Cardiac fibroblast (primary cell): ENCODE measurements at places on chromosomes 13 and 19.

- no peak for DNase-seq
These were observed 7.3 kb downstream of the IGSF23 start for GRCh38 chr19:44620667-44621066.

GRCh38 chr19:51207747-51208146, 17.1 kb upstream of the CD33 start:
- DNase-seq: no peak

DNA sequence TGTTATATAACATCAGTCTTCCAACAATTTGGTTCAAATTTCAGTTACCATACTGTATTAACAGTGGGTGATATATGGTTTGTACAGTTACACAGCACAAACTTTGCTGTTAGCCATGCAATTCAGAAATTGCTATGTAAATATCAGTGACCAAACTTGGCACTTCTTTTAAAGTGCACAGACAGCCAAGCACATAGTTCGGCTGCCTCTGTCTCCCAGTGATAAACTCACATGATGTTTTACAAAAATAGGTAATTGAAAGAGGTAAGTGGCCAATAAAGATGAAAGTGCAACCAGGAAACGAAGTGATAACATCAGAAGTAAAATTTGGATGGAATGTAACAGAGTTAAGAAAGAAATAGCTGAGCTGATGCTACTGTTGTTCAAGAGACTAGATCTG, 143.9 kb downstream of the PCDH9 start:
- DNase-seq: no peak

DNA sequence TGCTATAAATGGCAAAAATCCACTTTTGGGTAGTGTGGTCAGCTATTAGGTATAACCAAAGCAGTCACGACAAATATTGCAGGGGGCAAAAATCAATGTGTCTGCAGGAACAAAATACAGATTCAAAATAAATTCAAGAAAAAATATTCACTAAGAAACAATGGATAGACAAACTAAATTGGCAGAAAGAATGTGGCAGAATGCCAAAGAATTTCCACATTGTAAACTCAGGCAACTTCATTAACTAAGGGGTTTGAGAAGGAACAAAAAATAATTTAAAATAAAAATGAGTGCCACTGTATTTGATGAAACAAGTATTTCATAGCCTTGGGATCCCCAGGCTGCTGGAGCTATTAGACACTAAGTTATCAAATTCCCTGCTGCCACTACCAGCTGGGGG, 193.1 kb downstream of the VWA8 start:
- DNase-seq: peak; percentile 65

GRCh38 chr13:51814825-51815650, 11.1 kb upstream of the DHRS12 start:
- peak; percentile 73 for DNase-seq

DNA sequence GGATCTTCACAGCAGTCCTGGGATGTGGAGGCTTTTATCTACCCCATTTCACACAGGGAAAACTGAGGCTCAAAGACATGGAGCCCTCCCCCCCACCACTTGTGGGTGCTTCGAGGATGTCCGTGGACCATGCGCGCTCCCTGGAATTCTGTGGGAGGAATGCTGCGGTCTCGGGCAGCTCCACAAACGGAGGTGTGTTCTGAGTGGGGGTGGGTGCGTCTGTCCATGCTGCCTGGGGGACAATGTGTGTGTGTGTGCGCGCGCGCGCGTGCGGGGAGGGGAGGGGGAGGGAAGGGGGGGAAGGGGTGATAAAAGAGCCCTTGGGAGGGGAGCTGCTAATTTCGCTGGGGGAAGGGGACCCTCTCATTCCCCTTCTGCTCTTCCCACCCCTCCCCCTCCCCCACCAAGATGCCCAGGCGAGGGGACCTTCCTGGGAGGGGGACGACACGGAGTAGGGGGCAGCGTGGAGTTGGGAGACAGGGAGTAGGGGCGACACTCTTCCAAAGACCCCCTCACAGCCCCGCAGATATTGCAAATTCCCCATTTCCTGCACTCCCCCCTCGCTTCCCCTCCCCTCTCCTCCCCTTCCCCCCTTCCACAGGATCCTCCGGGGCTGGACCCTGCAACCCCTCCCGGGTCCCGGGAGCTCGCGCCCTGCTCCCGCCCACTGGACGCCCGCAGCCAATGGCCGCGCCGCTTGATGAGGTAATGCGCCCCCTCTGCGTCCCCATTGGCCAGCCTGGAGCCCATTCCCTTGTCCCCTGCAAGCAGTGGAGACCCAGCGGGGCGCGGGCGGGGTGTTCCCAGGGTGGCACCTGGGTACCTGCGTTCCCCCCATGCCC, 18.9 kb upstream of the ZNRF4 start:
- peak; percentile 41 for DNase-seq

DNA sequence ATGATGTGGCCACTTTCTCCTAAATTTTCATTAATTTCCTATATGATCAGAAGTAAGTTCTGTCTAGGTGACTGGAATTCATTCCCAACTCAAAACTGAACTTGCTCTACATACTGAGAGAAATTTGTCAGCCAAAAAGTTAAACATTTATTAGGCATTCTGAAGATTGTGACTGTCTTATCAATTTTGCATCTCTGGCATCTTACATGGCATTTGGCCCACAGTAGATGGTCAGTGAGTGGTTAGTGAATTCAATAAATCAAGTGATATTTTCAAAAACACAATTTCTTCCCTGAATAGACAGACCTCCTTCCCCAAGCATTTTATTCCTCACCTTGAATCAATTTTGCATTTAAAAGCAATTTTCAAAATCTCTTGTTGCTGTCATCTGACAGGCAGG, 363.2 kb upstream of the NBEA start:
- DNase-seq: no peak

GRCh38 chr13:65275838-65276630, 1954.1 kb downstream of the PCDH9 start:
- no peak for DNase-seq

DNA sequence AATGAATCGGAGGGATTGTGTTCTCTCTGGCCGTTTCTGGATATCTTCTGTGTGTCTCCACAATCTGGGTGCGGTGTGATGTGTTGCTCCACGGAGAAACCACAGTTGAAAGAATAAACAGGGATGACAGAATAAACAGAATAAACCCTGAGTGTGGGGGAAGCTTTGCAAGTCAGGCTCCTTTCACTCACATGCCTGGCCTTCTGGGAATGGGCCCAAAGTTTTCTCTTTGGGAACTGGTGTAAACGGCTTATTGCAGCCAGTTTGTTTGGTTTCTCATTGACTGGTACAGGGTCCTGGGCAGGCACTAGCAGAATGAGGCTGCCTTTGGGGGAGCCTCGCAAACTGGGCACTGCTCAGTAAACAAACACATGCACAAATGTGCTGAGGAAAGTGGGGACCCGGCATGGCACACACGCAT, 324.7 kb downstream of the DLEU7 start:
- no peak for DNase-seq

- DNase-seq: peak; percentile 15
These were observed 599 bp upstream of the ARHGEF7 start for GRCh38 chr13:111114362-111115060.

GRCh38 chr19:17125728-17126677, 50.4 kb downstream of the MYO9B start:
- peak; percentile 55 for DNase-seq

- no peak for DNase-seq
These were observed 9.8 kb downstream of the SLC8A2 start for GRCh38 chr19:47461876-47462275.

DNA sequence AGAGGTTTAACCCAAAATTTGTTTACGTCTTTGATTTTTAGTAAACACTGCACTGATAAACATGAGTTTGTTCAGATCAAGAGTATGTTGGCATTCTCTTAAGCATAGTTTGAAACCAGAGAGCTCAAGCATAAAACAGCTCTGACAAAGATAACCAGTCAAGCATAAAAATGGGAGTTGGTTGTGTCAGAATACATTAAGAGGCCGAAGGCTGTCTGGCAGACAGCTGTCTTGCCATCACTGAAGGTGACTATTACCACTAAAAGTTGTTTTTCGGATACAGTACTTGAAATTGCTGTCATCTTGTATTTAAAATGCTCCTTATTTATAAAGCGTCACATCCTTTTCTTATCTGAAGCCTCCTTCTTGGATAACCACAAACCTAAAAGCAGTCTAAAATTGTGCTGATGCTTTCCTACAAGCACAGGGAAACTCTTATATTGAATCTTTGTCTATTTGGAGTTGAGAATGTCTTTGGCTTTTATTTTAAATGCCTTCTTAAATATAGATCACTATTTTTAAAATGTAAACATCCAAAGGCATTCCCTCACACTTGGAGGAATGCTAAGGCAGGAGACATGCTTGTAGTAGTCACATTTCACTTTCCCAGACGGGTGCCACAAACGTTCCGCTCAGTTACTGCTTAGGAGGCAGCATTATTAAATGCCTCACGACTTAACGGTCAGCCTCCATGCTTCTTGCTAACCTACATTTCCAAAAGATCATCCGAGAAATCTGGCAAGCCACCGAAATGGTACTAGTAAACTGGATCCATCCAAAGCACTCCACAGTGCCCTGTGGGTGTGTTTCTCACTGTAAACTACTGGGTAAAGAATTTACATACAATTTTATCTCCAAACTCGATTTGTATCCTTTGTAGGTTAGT, 1.5 kb downstream of the SMAD9 start:
- no peak for DNase-seq

DNA sequence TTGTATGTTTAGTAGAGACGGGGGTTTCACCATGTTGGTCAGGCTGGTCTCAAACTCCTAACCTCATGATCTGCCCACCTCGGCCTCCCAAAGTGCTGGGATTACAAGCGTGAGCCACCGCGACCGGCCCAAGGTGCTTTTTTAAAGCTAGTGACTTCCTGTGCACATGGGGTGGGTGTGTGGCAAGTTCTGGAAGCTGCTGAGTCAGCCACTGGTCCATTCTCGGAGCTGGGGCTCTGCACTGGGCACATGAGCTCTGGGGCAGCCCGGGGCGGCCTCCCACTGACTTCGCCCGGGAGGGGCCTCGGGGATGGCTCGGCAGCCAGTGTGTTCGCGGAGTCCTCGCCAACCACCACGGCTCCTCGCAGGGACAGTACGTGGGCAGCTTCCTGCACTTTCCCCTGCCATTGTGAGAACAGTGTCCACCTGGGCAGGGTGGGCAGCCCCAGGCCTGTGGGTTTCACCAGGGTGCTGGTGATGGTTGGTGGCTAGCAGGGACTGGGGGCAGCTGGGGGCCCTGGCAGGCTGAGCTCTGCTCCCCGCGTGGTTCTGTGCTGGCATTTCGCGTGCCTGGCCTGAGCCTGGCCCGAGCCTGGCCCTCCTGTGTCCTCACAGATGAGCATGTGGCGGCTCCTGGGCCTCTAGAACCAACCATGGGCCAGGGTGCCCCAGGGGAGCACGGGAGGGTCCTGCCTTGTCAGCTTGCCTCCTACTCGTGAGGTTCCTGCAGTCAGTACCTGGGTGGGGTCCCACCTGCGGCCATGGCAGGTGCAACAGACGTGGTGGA, 12.2 kb downstream of the CBARP start:
- DNase-seq: no peak

DNA sequence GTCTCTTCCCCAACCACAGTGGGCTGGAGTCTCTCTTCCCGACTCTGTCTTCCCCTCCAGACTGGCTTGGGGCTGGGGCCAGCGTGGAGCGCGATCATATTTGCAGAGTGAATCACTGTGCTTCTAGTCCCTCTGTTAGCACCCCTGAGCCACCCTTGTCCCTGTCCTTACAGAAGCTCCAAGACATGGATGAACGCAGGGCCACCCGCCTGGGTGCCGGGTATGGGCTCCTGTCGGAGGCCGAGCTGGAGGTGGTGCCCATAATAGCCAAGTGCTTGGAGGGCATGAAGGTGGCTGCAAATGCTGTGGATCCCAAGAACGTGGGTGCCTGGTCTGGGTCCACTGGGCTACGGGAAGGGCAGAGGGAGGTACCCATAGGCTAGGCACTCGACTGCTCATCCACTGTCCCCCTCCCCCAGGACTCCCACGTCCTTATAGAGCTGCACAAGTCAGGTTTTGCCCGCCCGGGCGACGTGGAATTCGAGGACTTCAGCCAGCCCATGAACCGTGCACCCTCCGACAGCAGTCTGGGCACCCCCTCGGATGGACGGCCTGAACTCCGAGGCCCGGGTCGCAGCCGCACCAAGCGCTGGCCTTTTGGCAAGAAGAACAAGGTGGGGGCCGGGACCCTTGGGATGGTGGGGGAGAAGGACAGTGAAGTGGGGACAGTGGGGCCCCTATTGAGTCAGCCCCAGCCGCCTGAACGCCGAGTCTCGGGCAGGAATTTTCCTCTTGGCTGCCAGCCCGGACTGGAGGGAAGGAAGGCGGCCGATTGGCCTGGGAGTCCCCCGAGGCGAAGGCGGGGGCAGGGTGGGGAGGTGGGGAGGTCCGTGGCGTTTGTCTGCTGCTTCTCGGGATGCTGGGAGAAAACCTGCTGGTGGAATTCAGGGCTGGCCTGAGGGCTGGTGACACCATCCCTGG, 5.2 kb downstream of the TRIP10 start:
- peak; percentile 92 for DNase-seq

DNA sequence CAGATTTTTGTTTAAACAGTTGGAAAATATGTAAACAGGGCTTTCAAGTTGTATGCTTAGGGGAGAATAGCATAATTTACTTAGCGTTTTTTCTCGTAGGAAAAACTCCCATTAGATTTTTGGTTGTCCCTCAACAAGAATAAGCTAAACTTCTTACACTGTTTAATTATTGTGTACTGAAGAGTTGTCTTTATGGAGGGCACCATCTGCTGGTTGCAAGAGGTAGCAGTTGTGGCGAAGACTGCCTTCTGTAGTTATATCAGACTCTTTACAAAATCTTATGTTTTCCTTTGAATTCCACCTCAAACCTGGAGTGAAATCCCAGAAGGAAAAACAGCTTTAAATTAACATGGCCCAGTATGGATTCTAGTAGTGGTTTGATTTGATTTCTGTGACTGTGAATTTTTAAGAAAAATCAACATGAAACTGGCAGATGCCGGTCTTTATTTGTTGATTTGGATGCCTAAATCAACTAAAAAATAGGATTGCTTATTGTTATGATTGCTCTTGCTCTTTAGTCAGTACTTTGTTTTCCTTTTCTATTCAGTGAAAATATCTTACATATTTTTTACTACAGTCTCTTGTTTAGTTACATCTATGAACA, 53.4 kb downstream of the PDS5B start:
- peak; percentile 81 for DNase-seq

- no peak for DNase-seq
These were observed 74.7 kb upstream of the TSHZ3 start for GRCh38 chr19:31423896-31424295.

DNA sequence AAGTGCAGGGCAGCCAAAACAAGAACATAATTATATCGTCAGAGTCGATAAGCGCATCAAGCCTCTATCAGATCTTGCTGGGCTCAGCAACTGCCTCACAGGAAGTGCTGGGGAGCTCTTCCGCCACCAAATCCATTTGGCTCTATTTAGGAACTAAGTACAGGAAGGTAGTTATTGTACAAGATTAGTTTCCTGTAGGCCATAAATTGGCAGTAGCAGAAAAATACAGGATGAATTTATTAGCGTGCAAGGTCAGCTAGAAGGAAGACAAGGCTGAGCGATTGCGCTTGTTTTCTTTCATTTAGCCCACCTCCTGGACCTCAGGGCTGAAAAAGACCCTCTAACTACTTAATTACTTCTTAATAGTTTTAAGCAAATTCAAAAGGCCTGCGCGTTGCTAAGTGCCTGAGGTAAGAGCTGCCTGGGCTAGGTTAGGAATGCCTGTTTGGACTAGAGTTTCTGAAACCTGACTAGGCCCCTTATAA, 118.5 kb downstream of the IRS2 start:
- DNase-seq: no peak
